IPS-NIHi11 (cell line): ENCODE measurements at places on chromosomes 4 and X.
A peak's percentile ranks its signal among the peaks of the same experiment; 100 is the strongest.

DNA sequence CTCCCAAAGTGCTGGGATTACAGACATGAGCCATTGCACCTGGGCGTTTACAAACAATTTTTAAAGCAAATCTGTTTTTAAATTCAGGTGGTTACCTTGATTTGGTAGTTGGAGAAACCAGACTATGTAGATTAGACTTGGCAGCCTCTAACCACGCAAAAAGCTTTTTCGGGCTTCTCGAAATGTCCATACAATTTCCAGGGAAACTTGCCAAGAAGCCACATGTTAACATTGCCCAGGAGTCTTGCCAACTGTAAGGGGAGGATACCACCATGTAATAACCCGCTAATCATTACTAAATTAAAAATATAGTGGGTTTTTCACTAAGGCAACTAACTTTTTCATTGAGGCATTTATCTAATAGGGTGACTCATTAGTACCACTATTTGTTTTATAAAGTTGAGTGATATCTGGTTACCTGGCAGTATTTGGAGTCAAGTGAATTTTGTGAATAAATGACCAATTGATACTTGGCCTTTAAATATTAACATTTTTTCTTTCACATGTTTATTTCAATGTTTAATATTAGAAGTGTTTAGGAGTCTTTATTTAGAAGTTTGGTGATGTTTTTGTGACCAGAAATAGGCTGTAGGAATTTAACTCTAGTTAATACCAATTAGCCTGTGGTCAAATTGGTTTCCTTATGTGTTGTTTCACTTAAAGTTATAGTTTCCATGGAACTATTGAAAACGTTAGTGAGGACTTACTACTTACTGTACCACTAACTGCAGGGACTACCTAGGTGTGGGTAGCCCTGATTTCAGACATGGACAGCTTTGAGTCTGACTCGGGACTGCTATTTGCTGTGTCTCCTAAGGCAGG lies 61.3 kb downstream of the CLDN34 start:
- DNase-seq, result no peak

GRCh38 chrX:77436271-77436670 lies 10.9 kb upstream of the FGF16 start:
- DNase-seq, result no peak

- DNase-seq, result no peak
Observed at GRCh38 chr4:144681806-144682205, 35.9 kb downstream of the HHIP start.

DNA sequence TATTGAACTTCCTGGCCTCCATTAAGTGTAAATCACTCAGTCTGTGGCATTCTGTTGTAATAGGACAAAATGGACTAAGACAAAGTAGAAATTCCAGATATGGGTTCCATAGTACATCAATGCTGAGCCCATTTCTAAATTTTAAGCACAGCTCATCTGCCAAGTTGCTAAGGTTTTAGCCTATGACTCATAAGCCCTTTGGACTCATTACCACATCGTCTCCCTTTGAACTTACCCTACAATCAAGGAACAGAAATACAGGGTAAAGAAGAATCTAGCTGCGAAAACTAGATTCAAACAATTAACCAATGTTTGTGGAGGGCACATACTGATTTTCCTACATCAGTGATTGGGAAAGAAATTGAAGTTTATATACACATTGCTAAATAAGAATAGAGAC lies 31.8 kb downstream of the NAA11 start:
- DNase-seq, result no peak

DNA sequence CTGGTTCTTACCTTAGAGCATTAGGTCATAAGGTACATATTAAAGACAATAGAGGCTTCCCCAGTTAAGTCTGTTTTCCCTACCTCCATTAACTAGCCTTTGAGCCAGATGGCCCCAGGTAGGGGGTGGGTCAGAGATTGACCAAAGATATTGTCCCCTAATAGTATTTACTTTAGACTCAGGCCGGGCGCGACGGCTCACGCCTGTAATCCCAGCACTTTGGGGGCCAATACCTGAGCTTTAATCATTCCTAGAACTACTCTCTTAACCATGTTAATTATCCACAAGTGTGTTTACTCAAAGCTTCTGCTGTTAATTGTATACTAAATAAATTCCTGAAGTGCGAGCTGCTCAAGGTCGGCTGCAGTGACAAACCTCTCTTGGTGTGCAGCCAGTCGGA lies 28.0 kb upstream of the AMBN start:
- DNase-seq, result no peak

DNA sequence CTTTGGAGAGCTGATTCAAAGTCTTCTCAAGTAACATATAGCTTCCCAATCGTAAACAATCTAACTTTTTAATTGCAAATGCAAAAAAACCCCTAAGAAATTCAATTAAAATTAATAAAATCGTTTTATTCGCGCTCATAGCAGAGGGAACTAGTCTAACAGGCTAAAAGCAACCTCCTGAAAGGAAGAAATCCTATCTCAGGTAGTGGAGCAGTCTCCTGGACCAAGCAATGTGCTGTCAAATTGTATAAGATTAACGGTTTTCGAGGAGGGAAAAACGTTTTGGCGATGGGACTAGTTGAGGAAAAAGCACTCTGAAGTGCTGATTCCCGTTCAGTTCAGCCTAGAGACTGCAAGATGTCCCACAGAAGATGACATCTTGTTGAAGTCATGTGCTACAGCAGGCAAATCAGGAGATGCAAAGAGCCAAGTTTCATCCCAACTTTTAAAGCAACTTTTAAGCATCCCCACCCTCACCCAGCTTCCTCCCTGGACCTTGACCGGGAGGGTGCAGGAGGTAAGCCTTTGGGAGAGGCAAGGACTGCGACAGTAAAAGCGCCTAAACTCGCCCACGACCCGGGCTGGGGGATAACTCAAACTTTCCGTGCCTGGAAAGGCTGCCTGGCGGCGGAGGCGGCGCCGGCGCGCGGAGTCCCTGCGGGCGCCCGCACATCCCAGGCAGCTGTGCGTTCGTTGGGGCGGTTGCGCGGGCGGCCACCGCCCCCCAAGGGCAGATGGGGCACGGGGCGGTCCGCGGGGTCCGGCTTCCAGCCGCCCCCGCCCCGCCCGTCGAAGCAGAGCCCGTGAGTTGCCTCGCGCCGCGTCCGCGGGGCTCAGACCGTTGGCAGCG lies 784 bp downstream of the MAP7D3 start:
- peak; percentile 34 for DNase-seq

DNA sequence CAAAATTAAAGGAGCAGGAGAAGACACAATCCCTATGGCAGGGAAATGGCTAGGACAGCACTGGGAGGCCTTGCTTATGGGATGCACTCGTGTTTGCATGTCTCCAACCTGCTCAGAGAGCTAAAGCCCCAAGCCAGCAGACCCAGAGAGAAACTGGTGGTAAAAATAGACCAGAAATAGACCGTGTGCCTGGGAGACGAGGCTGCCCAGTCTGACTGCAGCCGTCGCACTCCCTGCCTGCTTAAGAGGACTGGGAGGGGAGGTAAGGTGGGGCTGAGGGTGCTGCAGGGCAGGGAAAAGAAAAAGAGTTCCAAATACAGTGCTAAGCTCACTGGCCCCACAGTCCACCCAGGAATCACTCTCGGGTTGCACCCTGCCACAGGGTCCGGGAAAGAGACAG lies 633.5 kb downstream of the BCOR start:
- DNase-seq, result no peak

GRCh38 chr4:17497890-17498523 lies 13.9 kb downstream of the QDPR start:
- DNase-seq, result no peak

- no peak for DNase-seq
Observed at GRCh38 chr4:102713096-102713495, 47.7 kb downstream of the MANBA start.

DNA sequence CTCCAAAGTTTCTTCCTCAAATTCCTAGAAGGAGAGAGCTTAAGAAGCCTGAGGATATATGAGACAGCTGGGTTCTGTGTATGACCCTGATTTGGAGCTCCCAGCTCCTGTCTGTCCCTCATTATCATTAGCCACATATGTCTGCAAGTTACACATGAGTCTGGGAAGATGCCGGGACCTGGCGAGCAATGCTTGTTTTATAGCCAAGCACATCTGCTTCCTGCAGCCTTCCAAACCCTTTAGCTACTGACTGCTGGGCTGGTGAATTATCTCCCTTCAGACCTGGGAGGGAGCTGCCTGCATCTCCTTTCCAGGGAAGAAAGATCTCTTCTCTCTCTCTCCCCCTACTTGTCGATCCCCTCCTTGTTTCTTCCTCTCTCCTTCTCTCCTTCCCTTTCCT lies 556.7 kb upstream of the BOD1L1 start:
- no peak for DNase-seq

- DNase-seq, result no peak
Observed at GRCh38 chr4:101254776-101255175, 92.5 kb downstream of the PPP3CA start.

DNA sequence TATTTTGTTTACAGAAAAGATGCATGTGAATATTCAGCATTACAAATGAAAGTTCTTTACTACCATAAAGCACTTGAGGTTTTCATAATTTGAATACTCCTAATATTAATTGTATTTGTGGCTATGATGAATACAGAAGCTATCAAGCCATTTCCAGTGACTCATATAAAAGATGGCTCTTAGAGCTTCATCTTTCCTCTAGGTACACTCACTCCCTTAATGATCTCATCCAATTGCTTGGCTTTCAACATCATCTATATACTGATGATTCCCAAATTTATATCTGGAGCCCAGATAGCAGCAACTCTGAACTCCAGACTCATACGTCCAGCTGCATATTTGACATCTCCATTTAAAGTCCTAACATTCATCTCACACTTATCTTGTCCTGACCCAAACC lies 183.4 kb upstream of the FAM241A start:
- no peak for DNase-seq

GRCh38 chr4:74294681-74295080 lies 13.6 kb upstream of the EPGN start:
- DNase-seq, result no peak

- DNase-seq, result no peak
Observed at GRCh38 chr4:180407275-180407885, 1835.8 kb upstream of the TENM3 start.

- DNase-seq, result no peak
Observed at GRCh38 chr4:186845137-186845842, 121.6 kb upstream of the FAT1 start.

GRCh38 chr4:1409079-1409478 lies 2.8 kb upstream of the NKX1-1 start:
- no peak for DNase-seq

DNA sequence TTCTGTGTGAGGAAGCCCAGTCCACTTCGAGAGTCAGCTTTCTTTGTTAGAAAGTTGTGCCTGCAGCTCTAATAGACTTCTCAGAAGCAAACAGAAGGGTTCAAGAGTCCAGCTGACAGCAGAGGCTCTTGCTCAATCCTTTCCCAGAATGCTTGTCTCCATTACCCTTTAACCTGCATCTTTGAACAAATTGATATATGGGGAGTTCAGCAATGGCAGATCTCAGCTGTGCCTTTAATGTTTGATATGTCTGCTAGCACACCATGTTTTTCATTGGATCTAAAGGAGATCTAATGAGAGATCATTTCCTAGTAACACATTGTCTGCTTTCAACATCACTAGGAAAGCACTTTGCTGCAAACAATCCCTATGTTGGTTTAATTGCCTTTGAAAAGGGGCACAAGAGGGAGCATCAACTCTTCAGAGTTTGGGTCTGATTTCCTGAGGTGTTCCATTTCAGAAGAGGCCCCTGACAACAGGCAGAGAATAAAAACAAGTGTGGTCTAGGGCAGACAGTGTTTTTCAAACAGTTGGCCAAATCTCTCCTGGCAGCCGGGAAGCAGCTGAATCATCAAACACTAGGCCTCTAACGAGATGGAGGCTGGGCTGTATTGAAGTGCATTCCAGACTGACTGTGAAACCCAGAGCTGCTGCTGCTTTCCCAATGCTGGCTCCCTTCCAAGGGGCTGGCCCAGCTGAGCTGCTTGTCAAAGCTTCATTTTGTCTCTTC lies 55.5 kb downstream of the LUZP4 start:
- DNase-seq, result peak; percentile 50

DNA sequence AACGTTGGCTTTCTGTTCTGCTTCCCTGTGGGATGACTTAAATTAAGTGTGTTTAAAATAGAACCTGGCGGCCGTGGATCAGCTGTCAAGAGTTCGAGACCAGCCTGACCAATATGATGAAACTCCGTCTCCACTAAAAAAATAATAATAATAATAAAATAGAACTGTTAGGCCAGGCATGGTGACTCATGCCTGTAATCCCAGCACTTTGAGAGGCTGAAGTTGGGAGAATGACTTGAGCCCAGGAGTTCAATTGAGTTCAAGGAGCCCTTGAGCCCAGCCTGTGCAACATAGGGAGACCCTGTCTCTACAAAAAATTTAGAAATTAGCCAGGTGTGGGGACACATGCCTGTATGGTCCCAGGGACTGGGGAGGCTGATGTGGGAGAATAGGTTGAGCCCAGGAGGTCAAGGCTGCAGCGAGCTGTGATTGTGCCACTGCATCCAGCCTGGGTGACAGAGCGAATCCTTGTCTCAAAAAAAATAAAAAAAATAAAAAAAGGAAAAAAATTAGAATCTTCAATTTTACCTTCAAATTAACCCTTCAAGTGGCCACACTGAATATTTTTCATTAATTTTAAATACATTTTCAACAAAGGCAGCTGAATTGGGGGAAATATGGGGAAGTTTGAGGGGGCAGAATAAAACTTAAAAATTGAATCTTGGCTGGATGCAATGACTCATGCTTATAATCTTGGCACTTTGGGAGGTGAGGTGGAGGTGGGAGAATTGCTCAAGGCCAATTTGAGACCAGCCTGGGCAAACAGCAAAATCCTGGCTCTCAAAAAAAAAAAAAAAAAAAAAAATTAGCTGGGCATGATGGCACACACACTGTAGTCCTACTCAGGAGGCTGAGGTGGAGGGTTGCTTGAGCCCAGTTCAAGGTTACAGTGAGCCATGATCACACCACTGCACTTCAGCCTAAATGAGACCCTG lies 31.8 kb upstream of the HSD17B13 start:
- no peak for DNase-seq

- no peak for DNase-seq
Observed at GRCh38 chr4:101287324-101287723, 60.0 kb downstream of the PPP3CA start.
